ENCODE measurements at places on chromosomes 12 and 14.

- no peak for DNase-seq
These were observed 112.7 kb downstream of the BTG1 start for GRCh38 chr12:92032965-92033364.

DNA sequence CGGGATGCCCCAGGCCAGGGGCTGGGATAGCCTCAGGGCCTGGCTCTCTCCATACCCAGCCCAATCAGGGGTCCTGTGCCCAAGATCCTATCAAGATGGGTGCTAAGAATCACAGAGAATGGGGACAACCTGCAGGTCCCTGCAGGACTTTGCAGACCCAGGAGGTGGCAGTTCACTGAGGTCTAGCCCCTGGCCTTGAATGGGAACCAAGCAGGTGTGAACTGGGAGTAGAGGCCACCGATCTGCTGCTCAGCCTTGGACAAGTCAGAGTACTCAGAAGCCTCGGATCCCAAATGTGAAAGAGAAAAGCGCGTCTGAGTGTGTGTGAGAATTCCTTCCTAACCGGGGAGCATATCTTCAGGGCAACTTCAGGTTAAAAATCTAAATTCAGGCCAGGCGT, 76.2 kb downstream of the ARL6IP4 start:
- no peak for DNase-seq

GRCh38 chr14:34498684-34499412, 36.8 kb upstream of the SPTSSA start:
- no peak for DNase-seq

- no peak for DNase-seq
These were observed 74.7 kb downstream of the RPS6KA5 start for GRCh38 chr14:90985601-90986242.

GRCh38 chr14:87076146-87076545, 916.8 kb downstream of the GALC start:
- DNase-seq: no peak

DNA sequence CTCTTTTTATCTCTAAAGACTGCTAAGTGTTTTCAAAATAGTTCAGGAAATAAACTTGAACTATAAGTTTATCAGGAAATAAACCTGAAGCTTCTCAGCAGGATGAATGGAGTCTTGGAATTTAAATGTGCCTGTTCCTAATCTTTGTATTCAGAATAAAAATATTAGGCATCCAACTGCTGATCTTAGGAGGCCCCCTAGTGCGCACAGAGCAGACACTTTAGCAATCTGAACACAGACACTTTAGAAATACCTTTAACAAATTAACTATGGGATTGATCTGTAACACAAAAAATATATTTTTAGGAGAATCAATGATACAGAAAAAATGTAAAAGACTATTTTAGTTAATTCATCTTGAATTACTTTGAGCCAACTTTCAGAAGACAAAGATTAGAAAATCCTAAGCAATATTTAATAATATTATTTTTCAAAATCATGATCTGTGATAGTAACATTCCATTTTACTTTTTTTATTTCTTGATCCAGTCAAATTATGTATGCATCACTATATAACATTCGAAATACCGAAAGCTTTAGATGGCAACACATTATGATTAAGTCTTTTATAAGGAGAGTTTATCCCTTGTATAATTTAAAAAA, 80.9 kb downstream of the SLC41A2 start:
- DNase-seq: no peak

- DNase-seq: no peak
These were observed 53.4 kb upstream of the DACT1 start for GRCh38 chr14:58584383-58584782.

GRCh38 chr14:61518403-61518802, 176.9 kb upstream of the HIF1A start:
- DNase-seq: no peak

GRCh38 chr12:5514016-5514415, 82.1 kb downstream of the NTF3 start:
- DNase-seq: no peak

DNA sequence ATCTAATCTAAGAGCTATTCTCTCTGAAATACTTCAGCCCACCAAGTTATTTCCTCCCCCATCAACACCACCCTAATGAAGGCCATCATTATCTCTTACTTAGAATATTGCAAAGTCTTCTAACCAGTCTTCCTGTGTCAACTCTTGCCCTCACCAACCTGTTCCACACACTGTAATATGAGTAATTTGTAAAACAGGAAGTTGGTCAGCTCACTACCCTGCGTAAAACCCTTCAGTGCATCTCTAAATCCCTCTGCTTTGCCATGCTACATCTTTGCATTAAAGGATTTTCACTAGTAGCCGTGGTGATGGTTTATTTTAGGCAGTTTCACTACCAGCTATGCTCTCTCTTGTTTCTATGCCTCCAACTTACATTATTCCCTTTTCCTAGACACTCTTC, 70.0 kb downstream of the KIF21A start:
- DNase-seq: no peak

- no peak for DNase-seq
These were observed 18.2 kb downstream of the FAM222A start for GRCh38 chr12:109731806-109732205.

GRCh38 chr14:69387311-69387710, 10.8 kb downstream of the ERH start:
- no peak for DNase-seq

GRCh38 chr14:37215345-37215744, 17.6 kb downstream of the MIPOL1 start:
- DNase-seq: no peak
